ENCODE measurements at places on chromosomes 1 and 21.

DNA sequence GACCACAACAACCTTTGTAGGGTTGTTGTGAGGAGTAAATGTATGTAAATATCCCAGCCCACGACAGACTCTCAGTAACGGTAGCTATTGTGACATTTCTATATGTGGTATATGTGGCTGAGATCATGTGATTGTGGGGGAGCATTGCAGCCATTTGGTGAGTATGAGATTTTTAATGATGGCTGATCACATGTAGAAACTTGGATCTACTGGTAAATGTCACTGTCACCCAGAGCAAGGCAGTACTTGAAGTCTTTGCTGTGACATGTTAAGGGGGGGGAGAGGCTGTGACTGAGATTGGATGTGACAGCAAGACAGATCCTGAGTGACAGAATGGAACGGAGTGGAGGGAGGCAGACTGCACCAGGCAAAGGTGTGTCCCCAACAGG, 23.9 kb upstream of the MEF2D start:
- no peak for DNase-seq

- DNase-seq = no peak
These were observed 3.0 kb upstream of the OTUD3 start for GRCh38 chr1:19879227-19879626.

- no peak for DNase-seq
These were observed 197.5 kb downstream of the BRINP2 start for GRCh38 chr1:177368255-177368654.

DNA sequence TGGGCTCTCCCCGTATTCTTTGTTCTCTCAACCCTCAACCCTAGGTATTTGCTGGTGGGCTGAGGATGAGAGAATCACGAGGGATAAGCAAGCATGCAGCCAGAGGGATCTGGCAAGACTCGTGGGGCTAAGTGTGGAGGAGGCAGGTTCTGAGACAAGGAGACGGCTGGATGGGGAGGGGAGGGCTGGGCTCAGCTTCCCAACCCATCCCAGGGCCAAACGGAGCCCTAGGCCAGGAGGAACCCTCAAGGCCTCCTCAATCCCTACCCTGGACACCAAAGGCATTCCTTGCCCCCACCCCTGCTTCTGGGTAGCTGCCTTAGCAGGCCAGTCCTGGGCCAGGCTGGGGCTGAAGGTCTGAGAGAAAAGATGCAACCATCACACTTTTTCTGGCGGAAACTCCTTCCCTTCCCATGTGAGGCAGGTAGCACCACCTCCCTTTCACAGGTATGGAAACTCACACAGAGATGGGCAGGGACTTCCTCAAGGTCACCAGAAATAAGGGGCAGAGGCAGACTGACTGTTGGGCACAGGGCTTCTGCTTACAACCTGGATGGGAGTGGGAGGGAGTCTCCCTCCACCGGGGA, 6.2 kb downstream of the MEF2D start:
- DNase-seq = no peak

GRCh38 chr1:93837961-93838360, 41.0 kb downstream of the DNTTIP2 start:
- no peak for DNase-seq

- no peak for DNase-seq
These were observed 54.0 kb downstream of the RAB3B start for GRCh38 chr1:51936531-51936930.

DNA sequence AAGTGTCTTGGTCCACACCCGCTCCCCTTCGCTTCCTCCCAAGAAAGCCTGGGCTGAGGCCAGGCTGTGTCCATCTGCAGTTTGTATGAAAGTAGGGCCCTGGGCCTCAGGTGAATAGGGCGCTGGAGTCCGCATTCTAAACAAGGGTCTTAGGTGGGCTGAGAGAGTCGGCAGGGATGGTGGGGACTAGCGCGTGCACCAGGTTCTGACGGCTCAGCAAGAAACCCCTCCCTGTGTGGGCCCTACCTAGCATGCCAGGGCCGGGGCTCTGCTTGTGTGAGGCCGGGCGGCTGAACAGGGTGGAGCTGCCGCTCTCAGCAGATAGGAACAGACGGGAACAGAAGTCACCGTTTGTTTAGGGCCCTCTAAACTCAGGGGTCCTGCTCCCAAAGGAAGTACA, 1.7 kb downstream of the ACTRT2 start:
- DNase-seq = no peak

- no peak for DNase-seq
These were observed 134.6 kb upstream of the BARHL2 start for GRCh38 chr1:90851711-90852050.

DNA sequence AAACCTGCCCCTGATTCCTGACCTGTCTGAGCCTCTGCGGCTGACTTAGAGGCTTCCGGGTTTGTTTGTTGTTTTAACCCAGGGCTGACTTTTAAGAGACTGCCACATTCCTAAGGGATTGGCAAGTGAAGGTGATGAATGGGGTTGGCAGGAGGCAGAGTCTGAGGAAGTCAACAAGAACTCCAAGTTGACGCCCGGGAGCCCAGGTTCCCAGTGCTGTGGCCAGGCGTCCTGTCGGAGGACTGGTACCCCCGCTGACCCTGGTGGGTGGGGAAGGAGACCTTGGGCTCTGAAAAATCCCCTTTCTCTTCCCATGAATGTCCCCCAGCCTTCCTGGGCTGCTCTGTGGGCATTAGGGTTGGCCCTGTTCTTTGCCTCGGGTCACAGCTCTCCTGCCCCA, 19.7 kb upstream of the EPS8L3 start:
- DNase-seq = no peak

DNA sequence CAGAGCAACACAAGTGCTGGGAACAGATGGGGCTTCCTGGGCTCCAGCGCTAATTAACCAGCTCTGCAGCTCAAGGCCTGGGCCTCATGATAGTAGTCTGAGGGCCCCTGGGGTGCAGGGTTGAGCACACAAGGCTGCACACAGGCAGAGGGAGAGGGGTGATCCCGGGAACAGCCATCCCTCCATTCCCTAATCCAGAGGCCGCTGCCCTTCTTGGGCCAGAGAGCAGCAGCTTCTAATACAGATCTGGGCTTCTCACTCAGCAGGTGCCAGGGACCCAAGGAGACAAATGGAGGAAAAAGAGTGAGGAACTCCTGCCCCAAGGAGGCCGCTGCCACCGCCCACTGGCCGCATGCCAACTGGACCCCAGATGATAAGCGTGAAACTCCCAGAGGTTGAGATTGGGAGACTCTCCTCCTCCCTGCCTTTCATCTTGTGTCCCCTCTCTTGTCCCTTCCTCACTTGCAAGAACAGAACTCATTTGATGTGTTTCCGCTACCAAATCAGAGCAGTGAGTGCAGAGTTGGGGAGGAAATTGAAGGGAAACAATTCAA, 58.0 kb upstream of the IFNAR2 start:
- no peak for DNase-seq

GRCh38 chr21:40631211-40631610, 215.7 kb downstream of the DSCAM start:
- no peak for DNase-seq

GRCh38 chr1:48743480-48743879, 33.2 kb downstream of the BEND5 start:
- DNase-seq = no peak

DNA sequence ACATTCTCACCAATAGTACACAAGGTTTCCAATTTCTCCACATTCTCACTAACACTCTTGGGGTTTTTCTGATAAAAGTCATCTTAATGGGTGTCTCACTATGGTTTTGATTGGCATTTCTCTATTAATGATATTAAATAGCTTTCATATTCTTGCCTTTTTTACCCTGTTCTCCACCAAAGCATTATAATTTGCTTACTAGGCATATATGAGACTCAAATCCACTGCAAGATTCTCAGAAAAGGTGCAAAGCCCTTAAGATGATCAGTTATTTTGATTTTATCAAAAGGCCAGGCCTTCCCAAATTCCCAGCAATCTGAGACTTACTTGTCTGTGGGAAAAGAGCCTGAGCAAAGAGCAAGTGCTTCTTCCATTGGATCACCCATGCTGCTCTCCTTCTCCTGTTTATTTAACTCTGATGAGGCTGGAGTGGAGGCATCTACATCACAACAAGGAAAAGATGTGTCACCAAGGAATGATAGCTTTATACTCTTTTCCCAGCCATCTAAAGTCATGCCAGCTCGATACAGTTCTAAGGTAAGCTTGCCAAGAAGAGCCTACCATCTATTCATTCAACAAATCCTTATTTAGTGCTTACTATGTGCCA, 24.6 kb downstream of the CLSPN start:
- no peak for DNase-seq

GRCh38 chr1:89274411-89274857, 1.8 kb upstream of the GBP5 start:
- DNase-seq = no peak

GRCh38 chr1:53061123-53061858, 722 bp upstream of the PODN start:
- DNase-seq = no peak

- DNase-seq = no peak
These were observed 137.2 kb downstream of the DHRS3 start for GRCh38 chr1:12480748-12481362.

DNA sequence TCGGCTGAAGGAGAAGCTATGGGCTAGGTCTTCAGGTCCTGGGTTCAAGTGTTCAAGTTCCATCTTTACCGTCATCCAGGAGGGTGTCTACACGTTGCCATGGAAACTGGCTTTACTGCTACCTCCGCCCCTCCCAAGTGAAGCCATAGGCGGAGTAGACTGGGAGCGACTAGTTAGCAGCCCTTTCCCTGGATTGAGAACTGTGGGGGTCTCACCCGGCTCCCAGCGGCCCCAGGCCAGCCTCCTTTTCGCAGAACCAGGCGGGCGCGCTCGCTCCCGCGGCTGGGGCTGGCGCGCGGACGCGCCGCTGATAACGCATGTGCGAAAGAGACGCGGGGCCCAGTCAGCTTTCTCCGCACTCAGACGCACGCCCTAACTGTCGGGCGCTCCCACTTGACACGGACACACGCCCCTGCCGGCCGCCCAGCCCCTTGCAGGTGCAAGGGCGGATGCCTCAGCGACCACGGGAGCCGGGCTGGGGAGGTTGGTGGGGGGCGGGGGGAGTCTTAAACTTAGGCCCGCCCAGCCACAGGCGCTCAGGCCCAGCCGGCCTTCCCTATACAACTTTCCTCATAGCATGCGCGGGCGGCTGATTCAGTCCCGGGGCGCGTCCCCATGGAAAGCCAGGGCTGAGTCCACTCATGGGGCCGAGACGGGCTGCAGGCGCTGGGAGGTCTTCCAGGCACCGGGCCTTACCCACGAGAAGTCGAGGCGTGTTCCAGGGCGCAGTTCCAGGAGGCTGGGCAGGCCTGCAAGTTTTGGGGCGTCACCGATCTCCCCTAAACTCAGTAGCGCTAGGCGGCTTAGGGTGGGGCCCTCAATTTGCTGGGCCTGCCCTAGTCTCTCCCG, 7.4 kb downstream of the EFNA4 start:
- no peak for DNase-seq

GRCh38 chr1:30014031-30014430, 709.4 kb downstream of the MATN1 start:
- DNase-seq = no peak

DNA sequence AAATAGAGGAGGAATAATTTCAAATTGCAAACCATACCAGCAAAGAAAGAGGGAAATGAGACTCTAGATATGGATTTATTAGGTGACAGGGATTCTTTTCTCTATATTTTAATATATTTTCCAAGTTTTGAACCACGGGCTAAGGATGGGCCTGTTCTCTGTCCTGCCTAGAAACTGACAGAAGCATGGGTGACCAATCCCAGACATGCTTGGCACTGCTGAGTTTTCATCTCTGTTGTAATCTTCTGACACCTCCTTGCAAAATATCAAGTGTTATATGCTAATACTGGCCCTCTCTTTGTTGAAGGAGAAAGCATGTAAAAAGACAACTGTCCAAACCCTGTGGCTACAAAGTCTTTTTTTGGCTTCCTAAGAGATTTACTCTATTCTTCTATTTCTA, 774 bp upstream of the ANGPTL7 start:
- no peak for DNase-seq

DNA sequence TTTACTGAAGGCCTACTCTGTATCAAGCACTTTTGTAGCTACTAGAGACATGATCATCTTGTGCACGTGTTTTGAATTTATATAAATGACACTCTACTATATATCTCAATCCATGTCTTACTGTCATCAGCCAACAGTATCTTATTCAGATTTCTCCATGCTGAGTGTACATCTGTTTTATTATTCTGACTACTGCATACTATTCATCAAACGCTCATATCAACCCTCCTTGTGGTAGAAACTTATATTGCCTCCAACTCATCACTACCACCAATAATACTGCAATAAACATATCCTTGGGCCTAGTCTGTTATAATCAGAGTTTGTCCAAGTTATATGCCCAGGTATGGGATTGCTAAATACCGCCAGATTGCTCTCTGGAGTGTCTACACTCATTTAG, 81.6 kb upstream of the IRF2BP2 start:
- no peak for DNase-seq

GRCh38 chr1:162562470-162562828, 927 bp downstream of the UAP1 start:
- no peak for DNase-seq

DNA sequence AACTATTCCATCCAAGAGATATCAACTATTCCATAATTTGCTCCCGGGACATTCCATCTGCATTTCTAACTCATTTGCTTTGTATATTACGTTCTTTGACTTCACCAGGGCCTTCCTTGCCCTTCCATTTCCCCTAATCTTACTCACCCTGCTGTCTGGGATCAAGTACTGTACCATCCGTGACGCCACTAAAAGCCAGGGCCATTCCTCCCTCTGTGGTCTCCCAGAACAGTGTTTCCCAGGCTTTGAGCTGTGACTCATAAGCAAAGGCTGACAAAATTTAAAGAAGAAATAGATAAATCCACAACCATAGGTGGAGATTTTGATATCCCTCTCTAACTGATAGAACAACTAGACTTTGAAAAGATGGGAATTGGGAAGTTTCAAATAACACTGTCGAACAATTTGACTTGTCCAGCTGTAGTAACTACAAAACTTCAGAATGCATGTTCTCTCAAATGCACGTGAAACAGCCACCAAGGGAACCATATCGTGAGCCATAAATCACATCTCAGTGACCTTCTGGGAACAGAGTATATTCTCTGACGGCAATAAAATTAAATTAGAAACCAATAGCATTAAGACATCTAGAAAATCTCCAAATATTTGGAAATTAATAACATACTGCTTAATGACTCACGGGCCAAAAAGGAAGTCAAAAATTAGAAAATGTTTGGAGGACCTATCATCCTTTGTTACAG, 501.0 kb downstream of the SETD4 start:
- no peak for DNase-seq

- no peak for DNase-seq
These were observed 106.3 kb upstream of the DMRTA2 start for GRCh38 chr1:50529510-50529909.

DNA sequence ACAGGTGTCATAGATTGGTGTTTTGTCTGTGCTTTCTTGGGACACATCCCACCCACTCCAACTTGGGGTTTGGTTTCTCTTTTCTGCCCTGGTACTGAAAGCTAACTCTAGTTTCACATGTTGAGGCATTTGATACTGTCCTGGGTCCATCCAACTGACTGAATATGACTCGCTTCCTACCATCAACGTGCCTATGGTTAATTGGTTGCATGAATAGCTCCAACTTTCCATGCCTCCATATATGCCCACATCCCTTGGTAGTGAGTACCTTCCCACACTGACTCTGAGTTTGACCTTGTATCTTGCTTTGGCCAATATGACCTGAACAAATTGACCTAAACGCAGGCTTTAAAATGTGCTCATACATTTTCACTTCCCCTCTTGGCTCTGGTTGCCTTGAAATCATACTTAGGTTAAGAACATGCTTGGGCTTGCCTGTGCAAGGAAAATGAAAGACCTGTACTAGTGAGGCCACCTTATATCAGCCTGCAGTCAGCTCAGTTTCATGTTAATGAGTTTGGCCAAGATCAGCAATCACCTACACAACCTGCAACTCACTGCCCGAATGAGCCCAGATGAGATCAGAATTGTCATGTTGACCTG, 81.0 kb upstream of the KCNK2 start:
- DNase-seq = no peak

Measured in activated CD8-positive, alpha-beta memory T cell treated with anti-CD3 and anti-CD28 coated beads for 4 hours (primary cell).